ENCODE measurements at places on chromosomes 11 and 22.

- DNase-seq, result no peak
These were observed 97.2 kb downstream of the FBXO7 start for GRCh38 chr22:32571761-32572160.

- DNase-seq, result no peak
These were observed 176.9 kb downstream of the IGLL1 start for GRCh38 chr22:23403152-23403719.

DNA sequence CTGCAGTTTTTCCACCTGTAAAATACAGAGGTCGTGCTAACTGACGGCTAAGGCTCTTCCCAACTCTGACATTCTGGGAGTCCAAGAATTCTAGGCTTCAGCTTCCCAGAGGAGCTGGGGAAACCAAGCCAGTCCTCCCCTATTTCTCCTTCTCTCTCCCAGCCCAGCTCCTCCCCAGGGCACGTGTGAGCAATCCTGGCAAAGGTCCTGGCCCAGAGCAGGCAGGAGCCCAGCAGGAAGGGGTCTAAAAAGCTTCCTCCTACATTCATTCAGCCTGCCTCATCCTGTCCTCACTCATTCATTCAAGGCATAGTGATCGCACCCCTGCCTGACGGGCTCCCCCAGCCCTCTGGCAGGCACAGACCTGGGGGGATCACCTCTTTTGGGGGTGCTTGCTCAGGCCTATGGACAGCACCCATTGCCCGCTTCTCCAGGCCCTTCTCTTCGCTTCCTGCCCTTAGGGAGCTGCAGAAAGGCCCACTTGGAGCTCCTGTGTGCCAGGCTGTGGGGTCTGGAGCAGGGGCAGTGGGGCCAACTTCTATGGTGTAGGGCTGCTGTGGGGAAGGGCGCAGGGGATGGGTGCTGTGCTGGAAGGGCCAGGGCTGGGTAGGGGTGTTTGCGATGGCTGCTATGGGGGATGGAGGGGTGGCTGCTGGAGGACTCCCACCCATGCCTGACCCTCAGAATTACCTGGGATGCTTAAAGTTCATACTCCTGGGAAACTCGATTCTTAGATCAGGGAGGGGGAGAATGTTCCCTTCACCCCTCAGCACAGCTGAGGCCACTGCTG, 9.8 kb downstream of the KCNC1 start:
- no peak for DNase-seq

DNA sequence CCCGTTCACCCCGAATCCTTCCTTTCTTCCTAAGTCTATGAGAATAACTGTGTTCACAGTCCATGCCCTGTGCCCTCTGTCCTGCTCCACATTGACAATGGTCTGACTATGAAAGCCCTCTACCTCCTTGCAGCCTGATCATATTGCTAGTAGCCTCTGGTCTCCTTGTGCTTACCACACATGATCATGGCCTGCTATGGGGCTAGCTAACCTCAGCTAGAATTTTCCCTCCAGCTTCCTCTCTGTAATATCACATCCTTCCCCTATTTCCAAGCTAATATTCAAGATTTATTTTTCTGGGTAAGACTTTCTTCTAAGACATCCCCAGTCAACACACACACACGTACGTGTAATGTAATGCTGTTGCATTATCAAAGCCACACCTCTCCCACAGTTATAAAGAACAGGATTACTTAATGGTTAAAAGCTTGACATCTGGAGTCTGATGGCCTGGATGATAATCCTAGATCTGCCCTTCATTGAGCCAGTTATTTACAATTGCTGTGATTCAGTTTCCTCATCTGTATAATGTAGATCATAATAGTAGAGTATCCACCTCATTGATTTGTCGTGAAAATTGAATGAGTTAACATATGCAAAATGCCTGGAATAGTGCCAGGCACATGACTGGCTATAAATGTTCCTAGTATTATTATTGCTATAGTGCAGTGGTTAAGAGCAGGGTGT, 214.4 kb upstream of the BLID start:
- DNase-seq, result no peak

GRCh38 chr11:86896441-86896841, 58.8 kb downstream of the FZD4 start:
- no peak for DNase-seq

DNA sequence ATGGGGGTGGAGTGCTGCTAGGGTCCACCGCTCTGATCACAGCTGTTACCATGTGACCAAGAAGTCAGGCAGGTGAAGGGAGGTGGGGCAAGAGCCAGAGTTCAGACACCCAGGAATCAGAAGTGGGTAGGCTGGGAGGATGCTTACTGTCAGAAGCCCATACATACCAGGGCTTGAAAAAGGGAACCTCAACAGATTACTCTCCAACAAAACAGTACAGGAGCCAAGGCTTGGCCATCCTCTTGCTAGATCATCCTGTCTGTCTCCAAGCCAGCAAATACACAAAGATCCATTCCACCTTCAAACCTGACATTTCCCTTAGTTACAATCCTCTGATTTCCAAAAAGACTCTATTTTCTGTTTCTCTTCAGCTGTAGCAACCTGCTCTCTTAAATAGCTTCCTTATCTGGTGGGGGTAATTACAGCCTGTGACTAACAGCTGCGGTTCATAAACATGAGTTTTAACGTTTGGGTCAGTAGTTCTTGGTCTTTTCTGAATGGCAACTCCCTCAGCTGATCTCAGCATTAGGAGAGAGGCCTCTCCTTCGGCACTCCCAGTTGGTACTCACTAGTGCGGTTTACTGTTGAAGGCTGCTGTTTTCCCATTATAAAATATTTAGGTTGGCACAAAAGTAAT, 31.1 kb upstream of the WT1 start:
- no peak for DNase-seq

- DNase-seq, result no peak
These were observed 149.4 kb downstream of the BRD1 start for GRCh38 chr22:49678137-49678841.

- no peak for DNase-seq
These were observed 2.7 kb downstream of the NLRP6 start for GRCh38 chr11:280706-281485.

- peak; percentile 63 for DNase-seq
These were observed 34.7 kb downstream of the PARVA start for GRCh38 chr11:12411806-12412727.

DNA sequence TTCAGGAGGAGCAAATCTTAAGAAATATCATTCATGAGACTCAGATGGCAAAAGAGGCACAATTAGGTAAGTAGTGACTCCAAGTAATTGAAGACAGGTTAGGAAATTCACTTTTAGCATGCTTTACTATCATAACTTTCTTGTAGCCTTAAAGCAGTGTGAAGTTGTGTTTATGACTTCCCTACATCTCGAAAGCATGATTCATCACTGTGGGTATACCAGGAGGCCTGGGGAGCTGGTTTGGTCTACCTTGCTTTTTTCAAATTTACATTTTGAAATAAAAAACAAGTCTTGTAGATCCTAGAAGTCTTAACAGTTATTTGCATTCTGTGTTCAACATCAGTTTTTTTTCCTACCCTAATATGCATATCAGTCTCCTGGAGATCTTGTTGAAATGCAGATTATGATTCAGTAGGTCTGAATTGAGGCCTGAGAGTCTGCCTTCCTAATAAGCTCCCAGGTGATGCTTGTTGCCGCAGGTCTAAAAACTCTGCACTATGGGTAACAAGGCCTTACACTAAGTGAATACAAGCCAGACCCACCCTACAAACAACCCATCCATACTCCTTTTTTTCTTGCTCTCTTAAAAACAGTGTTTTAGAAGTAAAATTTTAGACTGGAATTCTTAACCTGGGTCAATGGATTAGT, 41.4 kb downstream of the TTC17 start:
- DNase-seq, result no peak

GRCh38 chr11:46952553-46952952, 16.0 kb downstream of the CSTPP1 start:
- no peak for DNase-seq

GRCh38 chr11:46235777-46236688, 41.4 kb upstream of the CREB3L1 start:
- no peak for DNase-seq

- DNase-seq, result peak; percentile 51
These were observed 10.7 kb upstream of the GSTP1 start for GRCh38 chr11:67572747-67573419.

GRCh38 chr11:2930704-2931419, 1.6 kb upstream of the PHLDA2 start:
- peak; percentile 67 for DNase-seq

DNA sequence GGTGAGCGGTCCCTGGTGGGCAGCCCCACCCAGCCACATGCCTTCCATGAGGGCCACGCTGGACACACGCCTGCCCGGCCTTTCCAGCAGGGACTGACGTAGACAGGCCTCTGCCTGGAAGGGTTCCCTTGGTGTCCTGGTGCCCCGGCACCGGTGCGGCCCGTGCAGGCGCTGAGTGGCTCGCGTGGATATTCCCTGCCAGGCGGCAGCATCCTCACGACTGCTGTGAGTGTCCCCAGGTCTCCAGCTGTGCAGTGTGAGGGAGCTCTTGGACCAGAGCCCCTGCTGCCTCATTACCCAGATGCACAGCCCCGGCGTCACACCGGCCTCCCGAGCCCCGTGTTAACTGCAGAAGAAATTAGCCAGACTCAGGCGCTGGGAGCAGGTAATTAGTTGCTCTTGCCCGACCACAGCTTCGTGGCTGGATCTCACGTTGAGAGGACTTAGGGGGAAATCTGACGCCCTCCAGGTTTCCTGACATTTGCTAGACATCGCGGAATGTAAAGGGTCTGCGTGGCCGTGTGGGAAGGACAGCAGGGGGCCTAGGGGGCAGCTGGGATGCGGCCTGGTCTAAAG, 1196.3 kb downstream of the BRD1 start:
- DNase-seq, result no peak
